ENCODE measurements at places on chromosomes 7 and 10. TPM values are rescaled to one million over a fixed set of nuclear protein-coding genes. Genes with fewer than 3 reads are reported as not detected.

- H3K36me3 ChIP-seq, result no peaks in the 10 kb centered on the region
- DNase-seq, result no peak
- peak overlapping the region; percentile 83 for H3K27ac ChIP-seq
- H3K27me3 ChIP-seq, result no peaks in the 10 kb centered on the region
Observed at GRCh38 chr7:74612015-74612829, 45.3 kb upstream of the GTF2I start.

DNA sequence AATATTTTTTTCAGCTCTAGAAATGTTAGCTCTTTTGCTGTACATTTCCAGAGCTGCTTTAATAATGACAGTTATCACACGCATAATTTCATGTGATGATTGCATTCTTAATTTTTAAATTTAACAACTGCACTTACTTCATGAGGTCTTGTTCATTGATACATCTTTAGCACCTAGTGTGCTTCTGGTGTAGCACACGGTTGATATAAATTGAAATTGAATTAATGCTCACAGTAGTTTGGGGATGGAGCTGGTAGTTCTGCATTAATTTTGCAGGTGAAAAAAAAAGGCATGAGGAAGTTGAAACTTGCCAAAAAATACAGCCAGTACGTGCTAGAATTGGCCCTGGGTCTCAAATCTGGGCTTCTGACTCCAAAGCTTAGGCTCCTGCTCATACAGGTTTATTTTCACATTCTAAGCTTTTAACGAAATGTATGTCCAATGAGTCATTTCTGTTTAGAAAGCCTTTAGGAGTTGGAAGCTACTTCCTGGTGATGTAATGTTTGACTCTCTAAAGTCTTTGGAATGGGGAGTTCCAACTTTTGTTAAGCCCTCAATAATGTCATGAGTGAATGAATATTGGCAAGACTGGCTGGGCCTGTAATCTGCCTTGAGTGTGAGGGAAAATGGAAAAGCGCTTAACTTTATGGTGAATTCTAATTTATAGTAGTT lies 62.5 kb downstream of the DAGLB start:
- H3K4me1 ChIP-seq, result peaks cover 83% of the 10 kb centered on the region
- no peaks in the 10 kb centered on the region for H3K27me3 ChIP-seq
- peaks cover 23% of the 10 kb centered on the region for H3K36me3 ChIP-seq

DNA sequence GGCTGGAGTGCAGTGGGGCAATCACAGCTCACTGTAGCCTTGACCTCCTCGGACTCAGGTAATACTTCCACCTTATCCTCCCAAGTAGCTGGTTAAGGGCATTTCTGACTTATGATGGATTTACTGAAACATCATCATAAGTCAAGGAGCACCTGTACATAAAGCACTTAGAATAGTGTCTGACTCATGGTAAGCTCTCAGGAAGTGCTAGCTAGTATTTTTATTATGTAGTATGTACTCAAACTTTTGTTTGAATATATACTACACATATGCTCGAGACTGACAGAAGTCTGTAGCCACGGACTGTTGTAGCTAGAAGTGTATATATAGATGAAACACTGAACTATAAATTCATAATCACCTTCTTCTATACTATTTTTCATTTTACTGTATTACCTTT lies 107.5 kb upstream of the DNAJB12 start:
- H3K27ac ChIP-seq, result no peak overlapping the region
- DNase-seq, result no peak
- H3K36me3 ChIP-seq, result no peaks in the 10 kb centered on the region
- H3K4me3 ChIP-seq, result no peak overlapping the region

DNA sequence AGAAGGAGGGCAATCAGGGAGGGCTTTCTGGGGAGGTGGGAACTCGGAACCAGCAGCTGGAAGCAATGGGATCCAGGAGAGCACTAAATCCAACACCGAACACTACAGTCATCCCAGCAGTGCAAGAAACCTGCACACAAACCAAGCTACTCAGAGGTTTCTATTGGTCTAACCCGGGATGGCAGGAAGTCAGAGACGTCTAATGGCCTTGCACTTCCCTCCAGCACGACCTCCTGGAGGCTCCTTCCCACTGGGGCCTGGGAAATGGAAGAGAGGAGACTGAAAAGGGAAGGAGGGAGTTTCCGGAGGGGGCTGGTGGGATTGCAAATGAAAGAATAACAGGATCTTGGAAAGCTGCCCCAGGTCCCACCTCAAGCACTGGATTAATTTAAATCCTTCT lies 56.3 kb downstream of the TEX36 start:
- H3K27ac ChIP-seq, result no peak overlapping the region
- DNase-seq, result no peak
- H3K4me1 ChIP-seq, result no peaks in the 10 kb centered on the region
- no peaks in the 10 kb centered on the region for H3K27me3 ChIP-seq

DNA sequence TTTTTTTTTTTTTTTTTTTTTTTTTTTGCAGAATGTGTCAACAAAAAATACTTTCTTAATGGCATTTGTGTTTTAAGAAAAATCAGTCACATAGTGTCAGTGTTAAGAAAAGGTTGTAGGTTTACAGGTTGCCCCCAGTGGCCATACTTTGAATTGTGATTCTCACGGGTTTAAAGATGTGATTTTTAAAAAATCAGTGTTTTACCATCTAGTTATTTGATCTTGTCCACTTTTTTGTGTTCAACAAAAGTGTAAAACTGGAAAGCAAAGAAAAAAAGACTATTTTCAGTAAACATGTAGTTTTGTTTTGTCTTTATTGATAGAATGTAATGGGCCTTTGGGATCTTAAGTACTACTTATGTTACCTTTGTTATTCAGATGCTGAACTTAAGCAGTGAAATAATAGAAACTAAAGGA lies 25.7 kb downstream of the SUV39H2 start:
- no peaks in the 10 kb centered on the region for H3K4me1 ChIP-seq
- DNase-seq, result no peak
- H3K27ac ChIP-seq, result no peak overlapping the region
- H3K4me3 ChIP-seq, result no peak overlapping the region

DNA sequence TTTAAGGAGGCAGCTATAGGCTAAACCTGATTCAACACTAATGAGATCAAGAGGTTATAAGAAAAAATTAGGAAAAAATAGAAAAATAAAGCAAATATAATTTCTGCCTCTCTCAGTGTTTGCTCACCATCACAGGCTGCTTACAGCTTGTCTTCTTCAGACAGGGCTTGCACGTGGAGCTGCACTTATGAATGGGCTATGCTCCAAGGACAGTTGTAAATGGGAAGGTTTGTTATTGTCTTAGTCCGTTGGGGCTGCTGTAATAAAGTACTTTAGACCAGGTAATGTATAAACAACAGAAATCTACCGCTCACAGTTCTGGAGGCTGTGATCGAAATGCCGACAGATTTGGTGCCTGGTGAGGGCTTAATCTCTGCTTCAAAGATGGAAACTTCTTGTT lies 219.8 kb downstream of the NEBL start:
- DNase-seq, result no peak
- H3K27ac ChIP-seq, result no peak overlapping the region
- no peaks in the 10 kb centered on the region for H3K4me1 ChIP-seq

DNA sequence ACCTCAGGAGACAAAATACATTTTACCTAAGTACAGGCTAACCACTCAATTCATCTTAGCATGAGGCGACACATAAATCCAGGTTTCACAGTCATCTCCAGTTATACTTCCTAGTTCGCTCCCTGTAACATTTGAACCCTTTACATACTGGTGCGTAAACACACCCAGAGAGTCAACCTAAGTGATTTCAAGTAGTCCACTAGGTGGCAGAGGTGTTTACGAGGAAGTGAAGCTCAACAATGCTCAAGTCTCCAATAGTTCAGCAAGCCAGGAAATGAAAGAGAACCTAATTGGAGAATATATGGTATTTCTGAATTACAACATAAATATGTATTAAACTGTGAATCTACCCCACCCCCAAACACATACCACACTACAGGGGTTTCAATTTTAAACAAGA lies 76.3 kb upstream of the ABCB5 start:
- DNase-seq, result no peak
- H3K4me1 ChIP-seq, result no peaks in the 10 kb centered on the region
- H3K36me3 ChIP-seq, result no peaks in the 10 kb centered on the region
- H3K27ac ChIP-seq, result no peak overlapping the region
- H3K27me3 ChIP-seq, result no peaks in the 10 kb centered on the region

- H3K4me3 ChIP-seq, result no peak overlapping the region
- no peak for DNase-seq
- no peaks in the 10 kb centered on the region for H3K36me3 ChIP-seq
- no peaks in the 10 kb centered on the region for H3K4me1 ChIP-seq
- no peaks in the 10 kb centered on the region for H3K27me3 ChIP-seq
Observed at GRCh38 chr7:127447326-127447945, 54.9 kb upstream of the ZNF800 start.

DNA sequence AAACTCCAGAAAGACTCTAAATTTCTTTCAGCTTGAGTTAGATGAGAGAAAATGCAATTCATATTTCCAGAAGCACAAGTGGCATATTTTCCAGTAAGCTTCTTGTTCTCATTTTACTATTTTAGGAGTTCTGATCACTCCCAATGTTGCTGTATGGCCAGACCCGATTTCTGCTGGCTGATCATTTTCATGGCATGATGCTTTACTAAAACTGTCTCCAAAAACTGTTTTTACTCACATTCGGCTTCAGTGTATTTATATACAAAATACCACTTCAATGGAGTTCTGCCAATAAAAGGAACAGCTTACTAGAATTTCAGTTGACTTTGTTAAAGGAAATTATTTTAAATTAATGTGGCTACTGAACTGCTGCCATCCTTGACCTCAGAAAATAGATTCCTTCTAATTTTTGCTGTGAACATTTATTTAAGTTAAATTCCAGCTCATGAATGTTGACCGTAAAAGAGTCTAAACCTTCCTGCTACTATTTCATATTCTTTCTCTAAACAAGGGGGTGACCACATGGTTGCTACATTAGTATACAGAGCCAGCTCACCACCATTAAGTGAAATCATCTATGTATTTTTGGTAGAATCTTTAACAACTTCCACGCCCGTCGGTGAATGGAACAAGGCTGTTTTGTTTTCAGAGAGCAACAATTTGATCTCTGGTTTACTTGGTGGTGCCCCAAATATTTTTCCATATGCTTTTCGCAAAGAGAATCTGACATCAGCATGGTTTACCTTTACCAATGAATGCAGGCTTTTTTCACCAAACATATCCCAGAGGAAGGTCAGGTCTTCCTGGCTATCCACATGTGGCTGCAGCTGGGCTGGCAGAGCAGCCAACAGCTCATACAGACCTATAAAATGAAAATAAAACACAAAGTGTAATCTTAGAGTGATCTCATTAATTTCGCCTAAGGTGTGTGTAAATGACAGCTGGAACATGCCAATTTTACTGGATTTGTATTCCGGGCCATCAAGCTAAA lies 101.2 kb downstream of the MPP7 start:
- H3K4me3 ChIP-seq, result no peak overlapping the region
- no peak overlapping the region for H3K27ac ChIP-seq
- no peaks in the 10 kb centered on the region for H3K4me1 ChIP-seq
- DNase-seq, result no peak
- H3K27me3 ChIP-seq, result no peaks in the 10 kb centered on the region

DNA sequence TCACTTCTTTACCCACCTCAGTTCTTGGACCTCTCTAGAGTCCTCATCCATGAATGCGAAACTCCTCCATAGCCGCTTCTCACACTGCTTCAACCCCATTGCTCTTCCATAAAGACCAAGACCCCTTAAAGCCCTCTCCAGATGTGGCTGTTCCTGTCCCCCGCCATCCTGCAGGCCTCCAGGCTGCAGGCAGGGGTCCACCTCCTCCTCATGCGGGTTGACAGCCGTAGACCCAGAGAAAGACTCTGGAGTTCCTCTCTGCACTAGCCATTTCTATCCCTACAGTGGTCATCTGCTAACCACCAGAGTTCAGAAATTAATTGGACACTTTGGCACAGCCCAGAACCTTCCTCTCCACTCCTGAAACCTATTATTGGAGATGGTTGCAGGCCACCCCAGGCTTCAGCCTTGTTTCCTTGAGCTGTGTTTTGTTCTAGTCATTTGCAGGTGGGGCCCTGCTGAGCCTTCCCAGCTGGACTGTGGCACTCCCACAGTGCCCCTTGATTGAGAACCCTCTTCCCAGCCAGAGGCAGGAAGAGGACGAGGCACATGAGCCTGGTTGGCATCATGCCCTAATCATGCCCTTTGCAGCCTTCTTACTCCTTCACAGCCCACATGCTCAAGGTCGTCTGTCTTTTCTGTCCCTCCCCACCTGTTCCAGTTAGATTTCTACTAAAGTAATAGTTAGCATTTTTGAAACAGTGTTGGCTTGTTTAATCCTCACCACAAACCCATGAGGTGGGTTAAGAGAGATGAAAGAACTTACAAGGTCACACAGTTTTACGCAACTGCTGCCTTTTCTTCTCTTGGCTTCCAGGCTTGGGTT lies 23.9 kb downstream of the CUL1 start:
- peaks cover 62% of the 10 kb centered on the region for H3K4me1 ChIP-seq
- peak overlapping the region; percentile 3 for H3K27ac ChIP-seq
- no peaks in the 10 kb centered on the region for H3K27me3 ChIP-seq
- DNase-seq, result no peak
- no peak overlapping the region for H3K4me3 ChIP-seq

GRCh38 chr7:151143261-151144015 lies 24.1 kb downstream of the GBX1 start:
- H3K4me1 ChIP-seq, result no peaks in the 10 kb centered on the region
- DNase-seq, result no peak
- H3K36me3 ChIP-seq, result peaks cover 27% of the 10 kb centered on the region
- no peak overlapping the region for H3K27ac ChIP-seq
- no peaks in the 10 kb centered on the region for H3K27me3 ChIP-seq
- no peak overlapping the region for H3K4me3 ChIP-seq

MBL2 gene
- total RNA-seq, result not detected

HTR7 gene
- 0.31 TPM for total RNA-seq

LRRC17 gene
- total RNA-seq, result 9.9 TPM

ICA1 gene
- 39.4 TPM for total RNA-seq
